ENCODE measurements at places on chromosomes 1 and 21. TPM values are rescaled to one million over a fixed set of nuclear protein-coding genes. Genes with fewer than 3 reads are reported as not detected.

DNA sequence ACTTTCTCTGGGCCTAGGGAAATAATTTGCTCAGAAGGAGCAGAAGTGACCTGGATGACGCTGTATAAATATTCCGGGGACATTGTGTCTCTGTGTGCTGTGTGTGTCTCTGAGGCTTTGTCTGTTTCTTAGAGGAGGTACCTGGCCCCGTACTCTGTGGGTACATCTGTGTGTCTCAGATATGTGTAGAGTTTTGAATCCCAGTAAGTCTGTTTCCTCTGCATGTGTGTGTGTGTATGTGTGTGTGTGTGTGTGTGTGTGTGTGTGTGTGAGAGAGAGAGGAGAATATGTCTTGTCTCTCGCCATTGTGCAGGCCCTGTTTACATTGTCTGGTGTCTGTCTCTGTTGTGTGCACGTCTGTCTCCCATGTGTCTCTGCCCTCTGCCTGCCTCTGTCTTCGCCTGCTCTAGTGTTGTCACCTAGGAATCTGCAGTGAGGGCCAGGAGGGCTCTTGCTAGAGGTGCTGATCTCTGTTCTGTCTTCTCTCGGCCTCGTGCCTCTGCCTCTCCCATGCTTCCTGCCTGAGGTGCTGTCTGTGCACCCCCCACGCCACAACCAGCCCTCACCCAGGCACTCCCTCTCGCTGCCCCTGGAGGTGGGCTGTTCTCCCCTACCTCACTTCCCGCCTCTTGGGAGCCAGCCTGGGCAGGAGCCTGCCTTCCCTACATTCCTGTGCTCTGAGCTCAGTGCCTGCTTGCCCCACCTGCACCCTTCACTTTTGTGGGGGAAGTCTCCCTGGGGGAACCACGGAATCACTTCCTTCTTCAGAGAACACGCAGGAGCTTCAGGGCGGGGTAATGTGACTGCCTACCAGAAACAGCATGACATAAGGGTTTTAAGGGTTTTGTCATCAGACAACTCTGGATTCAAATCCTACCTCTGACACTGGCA, 5.9 kb downstream of the MAP7D1 start:
- H3K27me3 ChIP-seq: no peaks in the 10 kb centered on the region
- no peak for DNase-seq
- no peak overlapping the region for H3K27ac ChIP-seq
- peak overlapping the region; percentile 44 for H3K4me3 ChIP-seq

GRCh38 chr1:216919060-216919970, 196.1 kb upstream of the ESRRG start:
- H3K4me1 ChIP-seq: peaks cover 2% of the 10 kb centered on the region
- no peak overlapping the region for H3K4me3 ChIP-seq

GRCh38 chr1:194068446-194069167, 882.2 kb upstream of the B3GALT2 start:
- DNase-seq: no peak
- H3K4me1 ChIP-seq: no peaks in the 10 kb centered on the region
- H3K4me3 ChIP-seq: no peak overlapping the region

GRCh38 chr21:44732956-44733355, 21.6 kb upstream of the TSPEAR start:
- DNase-seq: no peak
- H3K27ac ChIP-seq: no peak overlapping the region
- H3K27me3 ChIP-seq: no peaks in the 10 kb centered on the region
- no peaks in the 10 kb centered on the region for H3K36me3 ChIP-seq
- no peaks in the 10 kb centered on the region for H3K4me1 ChIP-seq
- no peak overlapping the region for H3K4me3 ChIP-seq

DNA sequence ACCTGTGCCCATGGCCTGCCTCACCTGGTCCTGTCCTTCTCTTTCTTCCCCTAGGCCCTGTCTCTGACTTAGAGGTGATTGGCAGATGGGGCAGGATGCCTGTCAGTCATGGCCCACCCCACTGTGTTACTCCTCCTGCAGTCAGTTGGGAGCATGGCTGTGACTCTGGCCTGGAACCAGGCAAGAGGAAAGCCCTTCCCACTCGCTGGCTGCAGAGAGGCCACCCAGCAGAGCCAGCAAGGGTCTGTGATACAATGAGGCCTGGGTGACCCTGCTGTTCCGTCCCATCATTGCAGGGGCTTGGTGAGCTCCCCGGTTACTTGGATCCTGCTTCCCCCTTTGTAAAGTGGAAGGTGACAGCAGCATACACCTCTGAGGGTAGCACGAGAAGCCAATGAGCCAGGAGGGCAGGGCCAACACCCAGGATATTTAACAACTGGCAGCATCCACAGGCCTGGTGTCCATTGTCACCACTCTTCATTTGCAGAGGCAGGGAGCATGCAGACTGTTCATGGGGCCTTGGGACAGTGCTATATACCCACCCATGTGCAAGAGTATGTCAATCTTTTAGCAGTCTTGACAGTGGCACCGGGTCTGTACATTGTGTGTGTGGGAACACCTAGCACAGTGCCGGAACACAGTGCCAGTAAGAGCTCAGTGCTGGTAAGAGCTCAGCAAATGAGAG, 191.0 kb upstream of the C1orf174 start:
- no peak overlapping the region for H3K4me3 ChIP-seq
- H3K27me3 ChIP-seq: no peaks in the 10 kb centered on the region
- H3K36me3 ChIP-seq: no peaks in the 10 kb centered on the region

DNA sequence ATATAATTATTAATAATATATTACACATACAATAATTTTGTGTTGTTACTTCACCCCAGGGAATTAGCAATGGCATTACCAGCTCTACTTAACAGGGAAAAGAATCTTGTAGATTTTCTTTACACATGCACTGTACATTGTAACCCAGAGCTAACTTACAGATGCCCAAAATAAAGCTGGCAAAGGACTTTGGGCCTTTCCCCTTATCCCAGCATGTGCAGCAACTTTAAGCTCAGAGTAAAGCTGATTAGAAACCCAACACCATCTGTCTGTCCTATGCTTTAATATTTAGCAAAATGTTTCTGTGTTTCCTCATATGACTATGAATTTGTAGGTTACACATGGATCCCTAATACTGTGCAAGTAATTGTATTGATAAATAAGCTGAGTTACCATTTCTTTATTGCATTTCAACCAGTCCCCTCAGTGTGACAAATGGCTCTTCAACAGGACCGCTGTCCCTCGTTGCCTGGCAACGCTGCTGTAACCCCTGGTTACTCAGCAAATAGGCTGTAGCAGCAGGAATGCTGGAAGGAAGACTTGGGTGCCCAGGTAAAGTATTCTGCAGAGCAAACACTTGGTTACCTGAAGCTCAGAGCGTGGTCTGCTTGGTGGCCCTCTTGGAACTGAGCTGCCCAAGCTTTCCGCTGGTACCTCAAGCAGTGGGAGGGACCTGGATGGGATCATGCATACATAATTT, at the start of gene USH2A:
Gene USH2A (minus strand): TSS at position 628 of the 700 bp plus-strand sequence. CDS start 1,112 bp downstream, outside the sequence.
- no peaks in the 10 kb centered on the region for H3K36me3 ChIP-seq
- no peak within 1 kb of the TSS for H3K4me3 ChIP-seq
- peak; percentile 43 for DNase-seq
- H3K27me3 ChIP-seq: no peaks in the 10 kb centered on the region
- H3K4me1 ChIP-seq: no peaks in the 10 kb centered on the region

The IKBKE gene
- 2.2 TPM for total RNA-seq

The SLC44A5 gene
- 13.1 TPM for total RNA-seq

The SPRR1A gene
- total RNA-seq: not detected

The F3 gene
- 73.3 TPM for total RNA-seq

The PRDM16 gene
- 8.1 TPM for total RNA-seq
